ENCODE measurements at places on chromosomes 6 and 20.
A peak's percentile ranks its signal among the peaks of the same experiment; 100 is the strongest.

DNA sequence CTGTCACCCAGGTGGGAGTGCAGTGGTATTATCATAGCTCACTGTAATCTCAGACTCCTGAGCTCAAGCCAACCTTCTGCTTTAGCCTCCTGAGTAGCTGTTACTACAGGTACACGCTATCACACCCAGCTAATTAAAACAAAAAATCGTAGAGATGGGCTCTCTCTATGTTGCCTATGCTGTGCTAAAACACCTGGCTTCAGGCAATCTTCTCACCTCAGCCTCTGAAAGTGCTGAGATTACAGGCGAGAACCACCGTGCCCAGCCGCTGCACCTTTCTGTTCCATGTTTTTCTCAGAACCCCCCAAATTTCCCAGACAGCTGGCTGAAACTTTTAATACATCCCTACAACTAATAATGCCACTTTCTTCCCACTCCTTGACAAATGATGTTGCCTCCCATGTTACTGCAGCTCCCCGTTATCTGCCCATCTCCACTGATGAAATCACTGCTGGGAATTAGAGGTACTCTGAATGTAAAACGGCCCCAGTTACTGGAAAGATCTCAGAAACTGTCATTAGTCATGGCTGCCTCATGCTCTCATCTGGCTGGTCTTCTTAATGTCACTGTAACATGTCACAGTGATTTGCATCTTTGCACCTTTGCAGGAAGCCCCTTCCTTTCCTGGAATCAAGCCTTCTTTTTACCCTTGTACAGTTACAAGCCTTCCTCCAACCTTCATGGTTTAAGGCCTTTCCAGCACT is 697.5 kb downstream of the PRKN start:
- no peaks in the 10 kb centered on the region for H3K36me3 ChIP-seq
- no peak overlapping the region for H3K4me3 ChIP-seq
- DNase-seq, result no peak
- no peak overlapping the region for H3K27ac ChIP-seq

DNA sequence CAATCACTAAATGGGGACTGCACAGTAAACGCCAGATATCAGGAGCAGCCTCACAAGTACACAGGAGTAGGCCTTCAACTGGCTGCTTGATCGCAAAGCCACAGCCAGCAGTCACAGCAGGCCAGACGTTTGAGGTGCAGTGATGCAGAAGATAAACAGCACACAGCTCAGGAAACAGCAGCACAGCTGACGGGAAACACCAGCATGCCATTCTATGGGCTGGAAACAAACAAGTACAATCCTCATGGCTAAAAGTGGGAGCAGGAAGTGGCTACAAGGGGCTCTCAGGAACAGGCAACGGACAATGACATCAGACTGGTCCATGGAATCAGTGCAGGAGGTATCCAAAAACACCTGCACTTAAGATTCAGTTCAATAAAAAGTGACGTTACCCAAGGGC is 111.0 kb downstream of the DTNBP1 start:
- H3K4me1 ChIP-seq, result peaks cover 35% of the 10 kb centered on the region
- no peaks in the 10 kb centered on the region for H3K36me3 ChIP-seq
- H3K27ac ChIP-seq, result peak overlapping the region; percentile 65
- no peaks in the 10 kb centered on the region for H3K27me3 ChIP-seq
- peak; percentile 78 for DNase-seq

DNA sequence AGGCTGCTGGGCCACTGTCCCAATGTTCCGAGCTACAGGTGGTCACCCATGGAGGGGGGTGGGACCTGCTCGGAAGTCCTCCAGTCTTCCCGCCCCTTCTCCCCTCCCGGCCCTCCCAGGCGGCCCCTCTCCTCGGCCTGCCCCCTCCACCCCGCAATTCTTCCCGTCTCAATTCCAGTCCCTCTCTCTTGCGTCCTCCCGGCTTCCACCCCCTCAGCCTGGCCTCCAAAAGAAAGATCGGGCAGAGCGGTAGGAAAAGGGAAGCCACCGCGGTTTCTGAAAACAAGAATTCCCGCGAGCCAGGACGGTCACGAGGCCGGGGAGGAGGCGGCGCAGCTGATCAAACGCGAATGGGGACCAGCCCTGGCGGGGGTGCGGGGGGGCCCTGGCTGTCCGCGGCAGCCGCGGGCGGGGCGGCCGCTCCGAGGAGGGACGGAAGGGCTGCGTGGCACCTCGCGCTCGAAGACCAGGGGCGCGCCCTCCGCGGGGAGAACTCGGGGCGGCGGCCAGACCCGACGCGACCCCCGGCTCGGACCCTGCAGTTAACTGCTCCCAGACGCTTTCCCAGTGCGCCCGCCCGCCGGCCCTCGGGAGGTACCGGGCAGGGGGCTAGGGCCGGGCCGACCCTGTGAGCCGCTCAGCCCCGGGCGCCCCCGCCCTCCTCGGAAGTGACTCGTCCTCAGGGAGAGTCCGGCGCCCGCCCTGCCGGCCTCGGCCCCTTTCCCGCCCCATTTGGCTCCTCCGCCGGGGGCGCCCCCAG is 1.0 kb downstream of the PXDC1 start:
- H3K27me3 ChIP-seq, result no peaks in the 10 kb centered on the region
- peaks cover 36% of the 10 kb centered on the region for H3K4me1 ChIP-seq
- peak; percentile 92 for DNase-seq
- peak overlapping the region; percentile 100 for H3K27ac ChIP-seq
- H3K4me3 ChIP-seq, result peak overlapping the region; percentile 92

GRCh38 chr6:13710552-13711323 is 897 bp downstream of the RANBP9 start:
- no peaks in the 10 kb centered on the region for H3K27me3 ChIP-seq
- H3K4me1 ChIP-seq, result peaks cover 20% of the 10 kb centered on the region
- peak; percentile 64 for DNase-seq
- H3K27ac ChIP-seq, result peak overlapping the region; percentile 97
- H3K4me3 ChIP-seq, result peak overlapping the region; percentile 42

GRCh38 chr20:37932919-37933318 is 30.0 kb downstream of the VSTM2L start:
- H3K4me3 ChIP-seq, result no peak overlapping the region
- no peaks in the 10 kb centered on the region for H3K27me3 ChIP-seq
- no peak for DNase-seq
- H3K4me1 ChIP-seq, result no peaks in the 10 kb centered on the region
- no peaks in the 10 kb centered on the region for H3K36me3 ChIP-seq
- no peak overlapping the region for H3K27ac ChIP-seq

DNA sequence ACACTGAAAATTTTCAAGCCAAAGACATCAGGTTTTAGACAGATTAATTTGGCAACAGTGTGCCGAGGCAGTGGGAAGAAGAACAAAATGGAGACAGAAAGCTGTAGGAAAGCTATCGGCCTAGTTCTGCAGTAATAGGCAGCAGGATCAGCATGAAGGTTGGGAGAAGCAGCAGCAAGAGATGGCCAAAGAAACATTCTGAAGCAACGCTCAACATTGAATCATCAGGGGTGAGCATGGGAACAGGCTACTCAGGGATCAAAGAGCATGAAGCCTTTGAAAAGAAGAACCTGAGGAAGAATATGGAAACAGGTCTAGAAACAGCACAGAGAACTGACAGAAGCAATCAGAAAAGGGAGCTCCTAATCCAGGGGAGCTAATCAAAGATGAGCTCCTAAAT is 7.1 kb upstream of the DST start:
- no peak overlapping the region for H3K4me3 ChIP-seq
- no peak overlapping the region for H3K27ac ChIP-seq
- DNase-seq, result no peak
- H3K4me1 ChIP-seq, result peaks cover 5% of the 10 kb centered on the region

Data from thyroid gland (tissue), 4 donors.